Natural killer cell treated with Interleukin-12 subunit alpha and Interleukin-12 subunit beta and Interleukin-15 and Interleukin-18, amount 100 ng/mL, for 72 hours (primary cell): ENCODE measurements at places on chromosomes 11 and 22. TPM values are rescaled to one million over a fixed set of nuclear protein-coding genes. Genes with fewer than 3 reads are reported as not detected.

- no peak overlapping the region for H3K4me3 ChIP-seq
- H3K27me3 ChIP-seq: no peaks in the 10 kb centered on the region
- H3K27ac ChIP-seq: no peak overlapping the region
- no peak for DNase-seq
- peaks cover 39% of the 10 kb centered on the region for H3K4me1 ChIP-seq
Measured at GRCh38 chr22:44491269-44492035, 6.6 kb downstream of the RTL6 start.

Gene C11orf42
- total RNA-seq: not detected

DNA sequence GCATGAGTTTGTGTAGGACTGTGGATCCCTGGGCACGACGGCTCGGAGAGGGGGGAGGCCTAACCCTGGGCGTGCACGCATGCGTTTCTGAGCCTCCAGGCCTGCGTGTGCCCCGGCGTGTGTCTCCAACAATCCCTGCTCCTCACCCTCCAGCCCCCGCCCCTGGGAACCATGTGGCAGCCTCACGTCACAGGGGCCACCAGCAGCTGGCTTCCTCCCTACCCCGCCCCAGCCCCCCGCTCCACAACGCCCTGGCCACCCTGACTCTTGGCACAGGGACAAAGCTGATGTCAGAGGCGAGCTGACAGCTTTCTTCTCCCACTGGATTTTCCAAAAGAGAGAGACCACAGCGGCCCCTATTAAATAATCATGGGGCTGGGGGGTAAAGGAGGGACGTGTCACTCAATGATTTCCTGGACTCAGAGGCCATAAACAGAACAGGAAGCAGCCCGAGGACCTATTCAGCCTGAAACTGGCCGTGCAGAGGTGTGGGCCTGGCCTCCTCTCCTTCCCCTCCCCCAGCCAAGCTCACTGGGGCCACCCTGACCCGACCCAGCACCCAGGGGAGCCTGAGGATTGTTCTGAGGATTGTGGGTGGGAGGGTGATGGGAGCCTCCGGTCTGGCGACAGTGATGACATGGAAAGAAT lies 6.8 kb upstream of the LIF start:
- peak overlapping the region; percentile 12 for H3K27ac ChIP-seq
- no peak for DNase-seq
- H3K36me3 ChIP-seq: no peaks in the 10 kb centered on the region
- peaks cover 5% of the 10 kb centered on the region for H3K27me3 ChIP-seq
- peaks cover 14% of the 10 kb centered on the region for H3K4me1 ChIP-seq
- H3K4me3 ChIP-seq: peak overlapping the region; percentile 37

Gene MEI1
- 82.7 TPM for total RNA-seq

- H3K27ac ChIP-seq: no peak overlapping the region
- DNase-seq: no peak
- H3K4me3 ChIP-seq: no peak overlapping the region
- H3K4me1 ChIP-seq: no peaks in the 10 kb centered on the region
Measured at GRCh38 chr11:25441421-25441820, 890.5 kb upstream of the ANO3 start.

DNA sequence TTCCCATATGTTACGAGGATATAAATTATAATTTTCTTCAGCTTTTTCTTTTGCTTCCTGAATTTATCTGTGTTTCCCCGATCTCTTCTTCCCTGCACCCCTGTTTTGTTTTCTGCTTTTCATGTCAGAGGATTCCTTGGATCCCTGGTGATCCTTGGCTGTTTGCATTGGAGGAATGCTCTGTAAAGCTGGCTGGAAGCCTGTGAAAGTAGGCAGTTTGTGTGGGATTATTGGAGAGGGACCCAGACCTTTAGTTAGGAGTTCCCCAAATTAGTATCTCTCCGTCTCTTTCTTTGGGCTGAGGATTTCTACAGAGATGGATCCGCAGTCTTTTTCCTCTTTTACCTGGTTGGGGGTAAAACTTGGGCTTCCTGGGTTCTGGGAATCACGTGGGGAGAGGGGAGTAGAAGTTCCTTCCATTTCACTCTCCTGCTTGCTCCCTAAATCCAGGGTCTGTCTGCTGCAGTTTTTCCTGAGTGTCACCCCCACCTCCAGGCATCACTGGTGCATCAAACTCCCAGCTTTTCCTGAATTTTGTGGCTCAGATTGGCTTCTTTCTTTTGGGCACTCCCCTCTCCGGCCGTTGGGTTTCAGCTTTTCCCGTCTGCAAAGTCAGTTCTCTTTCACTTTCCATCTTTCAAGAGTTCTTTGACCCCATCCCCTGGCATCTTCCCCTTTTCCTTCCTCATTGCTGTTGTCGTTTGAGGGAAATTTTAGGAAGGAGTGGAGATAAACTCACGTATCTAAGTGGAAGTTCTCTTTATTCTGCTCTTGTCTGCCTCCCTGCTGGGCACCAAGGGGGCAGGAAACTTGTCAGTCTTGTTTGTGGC lies 79.1 kb upstream of the ALX4 start:
- peaks cover 21% of the 10 kb centered on the region for H3K27me3 ChIP-seq
- no peaks in the 10 kb centered on the region for H3K4me1 ChIP-seq
- DNase-seq: no peak
- H3K4me3 ChIP-seq: no peak overlapping the region
- no peak overlapping the region for H3K27ac ChIP-seq

DNA sequence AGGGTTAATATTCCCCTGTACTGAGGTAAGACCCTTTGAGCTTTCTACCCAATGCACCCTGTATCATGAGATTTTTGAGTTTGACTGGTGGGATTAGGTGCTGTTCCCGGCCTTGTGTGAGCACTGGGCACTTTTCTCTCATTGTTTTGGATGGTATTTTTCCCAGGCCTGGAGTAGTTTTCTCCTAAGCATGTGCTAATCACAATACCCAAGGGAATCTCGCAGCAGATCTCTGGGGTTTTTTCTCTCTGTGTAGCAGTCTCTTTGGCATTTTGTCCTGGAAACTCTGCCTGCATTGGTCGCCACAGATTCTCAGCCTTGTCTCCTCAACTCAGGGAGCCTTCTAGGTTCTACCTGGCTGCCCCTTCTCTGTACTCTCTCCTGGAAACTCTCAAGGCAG lies 19.9 kb downstream of the IGHMBP2 start:
- no peak overlapping the region for H3K4me3 ChIP-seq
- no peak overlapping the region for H3K27ac ChIP-seq
- peaks cover 6% of the 10 kb centered on the region for H3K4me1 ChIP-seq
- DNase-seq: no peak
- no peaks in the 10 kb centered on the region for H3K27me3 ChIP-seq
- peaks cover 39% of the 10 kb centered on the region for H3K36me3 ChIP-seq

GRCh38 chr11:126583101-126583500 lies 227.6 kb downstream of the ST3GAL4 start:
- no peaks in the 10 kb centered on the region for H3K27me3 ChIP-seq
- H3K27ac ChIP-seq: no peak overlapping the region
- no peak overlapping the region for H3K4me3 ChIP-seq

- H3K4me3 ChIP-seq: peak overlapping the region; percentile 97
- no peaks in the 10 kb centered on the region for H3K36me3 ChIP-seq
- peak overlapping the region; percentile 99 for H3K27ac ChIP-seq
- no peaks in the 10 kb centered on the region for H3K27me3 ChIP-seq
Measured at GRCh38 chr22:26671317-26672059, 14.1 kb downstream of the MIAT start.

DNA sequence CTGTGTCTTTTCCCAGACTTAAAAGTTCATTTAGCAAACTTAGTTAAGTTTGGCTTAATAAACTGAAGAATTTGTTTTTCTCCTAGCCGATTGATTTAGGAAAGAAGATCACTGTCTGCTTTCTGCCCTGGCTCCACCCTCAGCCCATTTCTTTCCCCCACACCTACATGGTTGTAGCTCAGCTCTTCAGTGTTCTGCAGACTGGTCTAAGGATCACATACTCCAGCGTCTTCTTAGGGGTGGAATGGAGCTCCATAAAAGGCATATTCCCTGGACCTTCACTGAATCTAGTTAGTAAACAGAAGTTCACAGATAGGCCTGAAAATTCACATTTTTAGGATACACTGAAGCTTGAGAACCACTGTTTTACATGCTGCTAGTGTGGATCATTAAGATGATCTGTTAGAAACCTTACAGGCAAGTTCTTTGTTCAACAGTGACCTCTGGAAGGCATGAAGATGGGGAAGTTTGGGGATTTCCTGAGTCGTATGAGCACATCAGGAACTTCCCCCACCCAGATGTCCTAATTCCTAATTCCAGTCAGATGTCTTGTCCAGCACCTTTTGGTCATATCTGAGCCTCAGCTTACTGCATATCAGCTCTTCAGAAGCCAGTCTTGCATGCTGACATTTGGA lies 16.8 kb downstream of the PIWIL4 start:
- peaks cover 3% of the 10 kb centered on the region for H3K4me1 ChIP-seq
- H3K4me3 ChIP-seq: no peak overlapping the region
- H3K27me3 ChIP-seq: no peaks in the 10 kb centered on the region
- H3K27ac ChIP-seq: no peak overlapping the region
- DNase-seq: no peak
- H3K36me3 ChIP-seq: no peaks in the 10 kb centered on the region

Gene CCDC73
- 0.10 TPM for total RNA-seq

DNA sequence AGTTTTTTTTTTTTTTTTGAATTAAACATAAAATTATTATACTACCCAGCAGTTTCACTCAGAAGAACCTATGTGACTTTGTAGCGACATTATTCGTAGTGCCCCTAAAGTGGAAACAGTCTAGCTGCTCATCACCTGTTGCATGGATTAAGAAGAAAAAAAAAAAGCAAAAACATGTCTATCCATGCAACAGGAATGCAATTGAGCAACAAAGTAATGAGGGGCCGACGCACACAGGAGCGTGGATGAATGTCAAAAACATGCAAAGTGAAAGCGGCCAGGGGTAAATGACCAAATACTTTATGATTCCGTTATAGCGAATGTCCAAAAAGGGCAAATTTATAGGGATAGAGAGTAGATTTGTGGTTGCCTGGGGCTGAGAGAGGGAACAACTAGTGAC lies 16.3 kb downstream of the MYO18B start:
- peaks cover 2% of the 10 kb centered on the region for H3K27me3 ChIP-seq
- no peak overlapping the region for H3K4me3 ChIP-seq
- no peak overlapping the region for H3K27ac ChIP-seq
- no peaks in the 10 kb centered on the region for H3K4me1 ChIP-seq
- DNase-seq: no peak

DNA sequence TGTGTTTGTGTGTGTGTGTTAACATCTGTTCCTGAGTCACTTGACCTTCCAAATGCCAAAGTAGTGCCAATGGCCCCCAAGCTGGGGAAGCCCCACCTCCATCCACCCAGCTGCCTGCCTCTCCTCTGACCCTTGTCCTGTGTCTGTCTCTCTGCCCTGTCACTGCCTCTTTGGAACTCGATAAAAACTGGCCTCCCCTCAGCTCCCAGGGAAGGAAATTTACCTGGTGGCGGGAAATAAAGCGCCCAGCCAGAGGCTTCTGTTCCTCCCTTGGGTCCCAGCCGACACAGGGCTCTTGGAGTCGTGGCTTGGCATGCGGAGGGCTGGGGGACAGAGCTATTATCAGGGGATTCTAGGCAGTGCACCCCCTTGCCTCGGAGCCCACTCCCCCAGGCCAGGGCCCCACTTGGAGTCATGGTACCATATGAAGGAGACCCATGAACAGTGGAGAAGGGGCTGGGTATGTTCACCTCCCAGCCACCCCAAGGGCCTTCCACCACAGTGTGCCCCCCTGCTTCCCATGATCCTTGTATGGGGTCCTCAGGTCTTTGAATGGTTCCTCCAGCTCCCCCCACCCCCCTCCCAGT lies 6.2 kb downstream of the KCNC1 start:
- peaks cover 3% of the 10 kb centered on the region for H3K4me1 ChIP-seq
- no peaks in the 10 kb centered on the region for H3K36me3 ChIP-seq
- peaks cover 5% of the 10 kb centered on the region for H3K27me3 ChIP-seq
- H3K27ac ChIP-seq: no peak overlapping the region
- H3K4me3 ChIP-seq: no peak overlapping the region

GRCh38 chr11:74826901-74827300 lies 78.3 kb downstream of the RNF169 start:
- no peaks in the 10 kb centered on the region for H3K27me3 ChIP-seq
- H3K4me1 ChIP-seq: peaks cover 5% of the 10 kb centered on the region
- no peak overlapping the region for H3K27ac ChIP-seq
- DNase-seq: no peak

- no peak overlapping the region for H3K4me3 ChIP-seq
- H3K4me1 ChIP-seq: no peaks in the 10 kb centered on the region
- H3K27me3 ChIP-seq: peaks cover 3% of the 10 kb centered on the region
- H3K27ac ChIP-seq: no peak overlapping the region
- no peak for DNase-seq
Measured at GRCh38 chr22:43829904-43830851, 18.1 kb upstream of the EFCAB6 start.

DNA sequence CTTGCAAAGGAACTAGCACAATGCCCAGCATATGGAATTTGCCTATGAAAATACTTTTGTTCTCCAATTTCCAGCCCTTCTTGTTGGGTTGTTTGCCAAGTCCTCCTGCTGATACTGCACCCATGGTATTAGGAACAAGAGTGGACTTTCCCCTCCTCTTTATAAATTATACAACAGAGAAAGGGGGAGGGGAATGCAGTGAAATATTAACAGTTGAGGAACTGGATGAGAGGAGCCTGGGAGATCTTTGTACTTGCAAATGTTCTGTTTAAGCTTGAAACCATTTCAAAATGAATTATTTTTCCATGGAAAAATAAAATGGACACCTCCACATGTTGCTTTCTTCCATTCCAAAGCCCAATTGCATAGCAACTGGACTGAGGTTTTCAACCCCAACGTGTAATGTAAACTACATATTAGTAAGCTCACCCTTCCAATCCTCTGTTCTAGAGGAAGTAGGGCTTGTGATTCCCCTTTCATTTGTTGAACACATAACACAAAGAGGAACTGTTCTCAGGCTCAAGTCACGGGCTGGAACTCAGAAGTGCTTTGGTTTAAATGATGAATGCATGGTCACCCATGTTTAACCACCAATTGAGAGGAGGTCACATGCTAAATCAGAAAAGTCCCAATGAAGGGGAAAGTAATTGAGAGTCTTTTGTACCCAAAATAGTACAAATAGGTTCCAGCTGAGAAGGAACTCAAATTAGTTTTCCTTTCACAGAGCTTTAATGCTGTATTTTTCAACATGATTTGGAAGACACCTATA lies 66.2 kb upstream of the ZC3H12C start:
- peaks cover 3% of the 10 kb centered on the region for H3K27me3 ChIP-seq
- no peaks in the 10 kb centered on the region for H3K4me1 ChIP-seq
- H3K27ac ChIP-seq: no peak overlapping the region
- no peaks in the 10 kb centered on the region for H3K36me3 ChIP-seq
- no peak overlapping the region for H3K4me3 ChIP-seq

Gene GLB1L2
- total RNA-seq: 15.0 TPM
